DMS153 (cell line): ENCODE measurements at places on chromosomes 7 and 10.
A peak's percentile ranks its signal among the peaks of the same experiment; 100 is the strongest.

DNA sequence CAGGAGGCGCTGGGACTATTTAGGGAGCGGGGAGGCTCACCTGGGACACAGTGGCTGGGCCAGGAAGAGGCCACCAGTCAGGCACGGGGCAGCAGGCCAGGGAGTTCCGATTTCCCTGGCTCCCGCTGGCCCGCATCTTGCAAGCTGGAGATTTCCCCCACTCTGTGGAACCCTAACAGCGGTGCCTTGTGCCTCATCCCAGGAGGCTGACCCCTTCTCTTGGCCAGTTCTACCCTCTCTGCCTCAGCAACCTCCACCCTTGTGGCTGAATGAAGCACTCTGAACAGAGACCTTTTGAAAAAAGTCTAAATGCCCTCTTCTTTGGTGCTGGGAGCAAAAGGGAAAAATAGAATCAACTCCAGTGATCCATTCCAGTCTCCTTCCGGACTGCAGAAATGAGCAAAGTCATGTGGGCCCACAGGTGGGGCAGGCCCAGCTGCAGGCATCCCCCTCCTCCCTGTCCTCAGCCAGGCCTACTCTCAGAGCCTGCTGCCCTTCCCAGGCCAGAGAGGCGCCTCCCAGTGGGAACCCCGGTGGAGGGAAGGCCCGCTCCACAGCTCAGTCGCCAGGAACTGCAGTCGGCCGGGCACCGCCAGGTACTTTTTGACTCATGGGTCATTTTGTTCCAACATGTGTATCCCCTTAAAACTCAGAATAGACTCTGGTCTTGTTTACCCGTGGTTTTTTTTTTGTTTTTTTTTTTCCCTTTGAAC, 155.5 kb downstream of the ZNF248 start:
- no peak for DNase-seq

GRCh38 chr7:1755783-1756625, 85.9 kb downstream of the ELFN1 start:
- DNase-seq: no peak

DNA sequence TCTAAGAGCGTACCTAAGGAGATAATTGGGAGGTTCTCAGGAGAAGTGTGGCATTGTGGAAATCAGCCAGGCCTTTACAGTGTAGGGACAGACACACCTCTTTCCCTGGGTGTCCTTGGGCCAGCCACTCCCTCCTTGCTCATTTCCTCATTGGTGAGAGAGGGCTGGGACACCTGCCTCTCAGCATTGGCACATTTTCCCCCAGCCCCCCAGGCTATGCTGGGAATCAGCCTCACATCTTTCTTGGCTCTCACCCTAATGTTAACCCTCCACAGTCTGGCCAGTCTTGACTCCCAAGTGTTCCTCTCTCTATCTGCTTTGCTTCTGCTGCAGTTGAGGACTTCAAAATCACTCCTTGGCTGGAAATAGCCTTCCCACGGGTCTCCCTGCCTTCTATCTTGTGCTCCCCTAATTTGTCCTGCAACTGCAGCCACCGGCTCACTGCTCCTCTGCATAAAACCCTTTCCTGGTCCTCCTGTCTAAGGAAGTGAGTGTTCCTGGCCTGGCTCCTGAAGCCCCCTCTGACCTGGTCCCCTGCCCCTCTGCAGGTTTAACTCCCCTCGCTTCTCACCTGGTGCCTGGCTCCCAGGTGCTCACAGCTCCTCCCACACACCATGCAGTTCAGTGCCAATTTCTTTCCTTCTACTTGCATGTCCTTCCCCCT, 15.8 kb downstream of the TBXAS1 start:
- no peak for DNase-seq

GRCh38 chr10:79266084-79266483, 81.2 kb upstream of the PPIF start:
- DNase-seq: no peak

DNA sequence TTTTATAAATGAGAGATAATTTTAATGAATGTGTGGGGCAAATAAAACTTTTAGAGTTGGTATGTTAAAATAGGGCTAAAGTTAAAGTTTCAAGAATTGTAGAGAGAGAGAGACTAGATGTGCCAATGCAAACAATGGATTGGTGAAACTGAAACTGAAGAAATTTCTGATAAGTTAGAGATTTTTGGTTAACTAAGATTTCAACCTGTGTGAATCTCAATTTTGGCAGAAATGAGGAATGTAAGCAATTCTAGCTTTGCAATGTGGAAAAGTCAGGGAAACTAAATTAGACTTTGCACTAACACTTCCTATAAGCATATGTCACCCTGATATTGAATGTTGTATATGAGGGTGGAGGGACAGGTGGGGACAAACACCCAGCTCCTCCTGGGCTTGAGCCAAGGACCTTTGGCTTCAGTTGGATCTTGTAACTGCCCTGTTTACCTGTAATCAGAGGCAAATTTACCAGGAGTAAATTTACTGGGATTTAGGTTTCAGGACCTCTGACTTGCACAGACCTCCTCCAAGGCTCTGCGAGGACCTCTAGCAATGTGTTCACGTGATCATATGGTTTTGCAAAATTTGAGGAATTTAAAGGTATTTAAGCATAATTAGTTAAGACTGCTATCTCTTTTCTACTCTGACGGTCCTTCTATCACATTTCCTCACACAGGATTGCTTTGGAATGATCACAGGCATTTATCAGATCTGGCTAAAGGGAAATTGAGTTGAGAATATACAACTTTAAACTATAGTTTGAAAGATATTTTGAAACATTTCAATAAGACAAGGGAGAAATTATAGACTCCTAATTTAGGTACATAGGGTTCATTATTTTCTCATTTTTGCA, 33.1 kb upstream of the RPA3 start:
- DNase-seq: no peak

DNA sequence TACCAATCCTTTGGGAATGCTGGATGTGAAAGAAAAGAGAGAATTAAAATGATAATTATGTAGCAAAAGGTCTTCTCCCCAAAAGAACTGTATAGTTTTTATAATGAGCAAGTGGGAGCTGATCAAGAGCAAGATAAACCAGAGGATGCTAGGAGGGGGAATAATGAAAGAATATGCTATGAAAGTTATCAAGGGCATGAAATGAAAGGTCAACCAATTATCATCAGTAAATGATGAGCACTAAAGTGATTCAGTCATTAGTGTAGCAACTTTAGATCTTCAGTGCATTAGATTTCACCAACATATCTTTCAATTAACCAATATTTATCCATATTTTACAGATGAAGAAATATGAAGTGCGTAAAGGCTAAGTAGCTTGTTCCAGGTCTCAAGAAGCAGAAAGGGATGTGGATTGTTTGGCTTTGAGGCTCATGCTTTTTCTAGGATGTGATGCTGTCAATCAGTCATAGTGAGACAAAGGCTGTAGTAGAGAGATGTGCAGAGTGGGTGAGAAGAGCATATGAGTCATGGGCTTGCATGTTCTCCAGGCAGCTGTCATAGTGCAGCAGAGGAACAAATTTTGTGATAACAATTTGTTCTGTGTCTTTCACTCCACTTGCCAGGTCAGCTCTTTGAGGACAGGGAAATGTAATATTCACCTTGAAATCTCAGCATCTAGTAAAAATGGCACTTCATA, 5.7 kb upstream of the OR2F2 start:
- no peak for DNase-seq

GRCh38 chr7:123995617-123996326, 37.1 kb downstream of the TMEM229A start:
- no peak for DNase-seq

- DNase-seq: no peak
Observed at GRCh38 chr7:33582104-33582503, 323.2 kb upstream of the BMPER start.

GRCh38 chr7:27204851-27205322, 5.0 kb upstream of the HOXA13 start:
- no peak for DNase-seq

DNA sequence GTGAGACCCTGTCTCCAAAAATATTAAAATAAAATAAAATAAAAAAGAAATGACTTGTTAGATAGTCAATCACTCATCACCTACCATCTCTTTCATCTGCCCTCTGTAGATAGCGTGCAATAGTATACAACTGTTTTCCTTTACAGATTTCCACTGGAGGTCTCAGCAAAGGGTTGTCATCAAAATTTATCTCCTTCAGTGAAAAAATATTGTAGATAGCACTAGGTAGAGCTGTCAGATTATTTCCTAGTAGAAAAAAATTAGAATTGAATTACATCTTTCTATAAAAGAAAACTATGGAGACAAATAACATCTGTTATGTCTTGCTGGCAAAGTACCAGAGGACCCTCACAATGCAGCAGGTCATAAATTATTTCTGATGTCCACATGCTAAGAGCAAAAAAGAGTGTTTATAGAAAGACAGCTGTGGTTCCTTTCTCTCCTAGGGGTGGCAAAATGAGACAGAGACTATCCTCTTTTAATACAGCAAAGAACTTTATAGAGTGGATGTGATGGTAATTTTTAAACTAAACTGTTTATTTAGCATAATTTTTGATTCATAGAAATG, 16.3 kb upstream of the CYP51A1 start:
- DNase-seq: no peak

GRCh38 chr7:31017032-31017675, 35.0 kb upstream of the ADCYAP1R1 start:
- DNase-seq: no peak

DNA sequence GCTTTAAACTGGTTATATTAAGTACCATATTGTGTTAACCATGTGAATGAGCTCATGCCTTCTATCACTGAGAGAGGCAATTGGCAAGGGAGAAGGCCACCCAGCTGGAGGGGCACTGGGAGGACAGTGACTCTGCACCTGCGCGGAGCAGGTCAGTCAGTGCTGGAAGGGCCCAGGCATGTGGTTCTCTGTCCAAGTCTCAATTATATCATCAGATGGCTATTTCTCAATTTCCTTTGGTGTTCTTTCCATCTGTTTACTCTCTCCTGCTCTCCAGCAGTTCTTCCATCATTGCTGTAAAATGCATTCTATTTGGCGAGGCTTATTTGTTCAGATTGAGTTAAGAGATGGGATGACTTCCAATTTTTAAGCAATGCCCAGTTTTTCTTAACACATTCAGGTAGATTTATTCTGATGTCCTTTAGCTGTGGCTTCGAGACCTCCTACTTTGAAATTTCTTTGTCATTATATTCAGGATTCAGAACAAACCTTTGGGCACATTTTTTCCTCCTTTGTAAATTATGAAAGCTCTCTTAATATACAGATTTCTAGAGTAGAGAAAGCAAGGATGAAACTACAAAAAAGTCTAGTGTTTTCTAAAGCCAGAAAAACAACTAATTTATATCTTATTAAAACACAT, 159.3 kb downstream of the BMPER start:
- DNase-seq: no peak

- no peak for DNase-seq
Observed at GRCh38 chr10:29828440-29828894, 193.7 kb upstream of the SVIL start.

- no peak for DNase-seq
Observed at GRCh38 chr10:57815949-57816348, 451.7 kb downstream of the IPMK start.

GRCh38 chr10:104809288-104810090, 168.4 kb downstream of the SORCS3 start:
- DNase-seq: peak; percentile 96

DNA sequence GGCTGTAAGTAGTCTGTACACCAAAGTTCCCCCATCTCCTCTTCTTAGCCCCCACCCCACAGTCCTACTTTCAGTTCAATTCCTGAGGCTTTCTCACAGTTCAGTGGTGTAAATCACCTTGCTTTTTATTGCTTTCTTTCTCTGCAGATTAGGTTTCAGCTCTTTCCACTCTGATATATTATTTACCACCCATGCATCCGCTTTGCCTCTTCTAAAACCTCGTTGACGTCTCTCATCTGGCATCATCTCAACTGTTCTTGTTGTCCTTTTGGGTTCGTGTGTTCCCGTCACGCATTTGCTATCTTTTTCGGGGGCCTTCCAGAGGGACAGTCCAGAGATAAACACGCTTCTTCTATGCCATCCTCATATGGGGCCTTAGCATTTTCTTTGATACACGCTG, 597.9 kb upstream of the DPP6 start:
- no peak for DNase-seq

DNA sequence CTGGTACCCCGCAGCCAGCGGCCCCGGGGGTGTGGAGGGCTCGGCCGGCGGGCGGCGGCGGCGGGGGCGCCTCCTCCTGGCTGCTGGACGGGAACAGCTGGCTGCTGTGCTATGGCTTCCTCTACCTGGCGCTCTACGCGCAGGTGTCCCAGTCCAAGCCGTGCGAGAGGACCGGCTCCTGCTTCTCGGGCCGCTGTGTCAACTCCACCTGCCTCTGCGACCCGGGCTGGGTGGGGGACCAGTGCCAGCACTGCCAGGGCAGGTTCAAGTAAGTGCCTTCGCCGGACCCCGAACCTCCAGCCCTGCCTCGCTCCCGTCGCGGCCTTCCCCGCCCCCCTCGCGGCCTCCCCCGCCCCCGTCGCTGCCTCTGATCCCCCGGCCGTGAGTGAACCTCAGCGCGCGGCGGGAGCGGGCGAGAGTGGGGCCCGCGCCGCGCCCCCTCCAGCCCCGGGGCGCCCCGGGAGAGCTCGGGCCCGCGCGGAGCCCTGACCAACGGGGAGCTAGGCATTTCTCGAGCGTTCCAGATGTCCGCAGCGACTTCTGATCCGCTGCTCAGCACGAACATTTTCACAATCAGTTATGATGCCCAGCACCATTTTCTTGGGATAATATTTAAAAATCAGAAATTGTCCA, 727 bp downstream of the ATRNL1 start:
- DNase-seq: no peak

GRCh38 chr7:39125846-39126245, 148.1 kb downstream of the POU6F2 start:
- no peak for DNase-seq

- DNase-seq: no peak
Observed at GRCh38 chr7:138979988-138980562, 1.1 kb downstream of the KIAA1549 start.

DNA sequence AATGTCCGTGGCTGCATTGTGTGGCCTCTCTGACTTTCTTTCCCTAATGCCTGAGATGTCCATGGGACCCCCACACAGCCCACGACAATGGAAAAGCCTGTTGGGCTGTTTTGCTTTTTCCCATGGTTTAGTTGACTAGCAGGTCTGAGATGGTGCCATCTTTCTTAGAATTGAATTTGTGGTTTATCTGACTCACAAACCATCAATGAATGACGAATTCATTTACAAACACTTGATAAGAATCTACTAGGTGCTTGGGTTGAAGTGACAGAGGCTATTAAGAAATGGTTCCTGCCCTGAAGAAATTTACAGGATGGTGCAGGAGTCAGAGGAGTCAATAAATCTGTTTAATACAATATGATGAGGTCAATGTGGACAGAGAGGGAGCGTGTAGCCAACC, 75.4 kb downstream of the OTUD1 start:
- no peak for DNase-seq

- DNase-seq: no peak
Observed at GRCh38 chr10:8776926-8777622, 722.6 kb downstream of the GATA3 start.

GRCh38 chr7:73879977-73880681, 19.2 kb downstream of the TMEM270 start:
- DNase-seq: no peak

- no peak for DNase-seq
Observed at GRCh38 chr10:61784354-61785133, 117.0 kb upstream of the ARID5B start.
